ENCODE measurements at places on chromosomes 6 and 20.
A peak's percentile ranks its signal among the peaks of the same experiment; 100 is the strongest.

GRCh38 chr6:131568726-131569125 lies 4.3 kb upstream of the ARG1 start:
- no peak for DNase-seq

DNA sequence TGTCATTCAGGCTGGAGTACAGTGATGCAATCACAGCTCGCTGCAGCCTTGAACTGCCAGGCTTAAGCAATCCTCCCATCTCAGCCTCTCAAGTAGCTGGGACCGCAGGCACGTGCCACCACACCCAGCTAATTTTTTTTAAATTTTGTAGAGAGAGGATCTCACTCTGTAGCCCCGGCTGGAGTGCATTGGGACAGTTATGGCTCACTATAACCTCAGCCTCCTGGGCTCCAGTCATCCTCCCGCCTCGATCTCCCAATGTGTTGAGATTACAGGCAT lies 86.5 kb downstream of the SERAC1 start:
- no peak for DNase-seq

- DNase-seq = no peak
These were observed 532.3 kb downstream of the MAFB start for GRCh38 chr20:40156600-40157317.

- DNase-seq = no peak
These were observed 14.4 kb upstream of the RSPH3 start for GRCh38 chr6:159014406-159014805.

GRCh38 chr6:88262332-88262731 lies 96.2 kb upstream of the CNR1 start:
- no peak for DNase-seq

GRCh38 chr6:21284166-21284565 lies 309.4 kb upstream of the SOX4 start:
- DNase-seq = no peak

- DNase-seq = no peak
These were observed 555.5 kb downstream of the UTRN start for GRCh38 chr6:144840619-144841018.

DNA sequence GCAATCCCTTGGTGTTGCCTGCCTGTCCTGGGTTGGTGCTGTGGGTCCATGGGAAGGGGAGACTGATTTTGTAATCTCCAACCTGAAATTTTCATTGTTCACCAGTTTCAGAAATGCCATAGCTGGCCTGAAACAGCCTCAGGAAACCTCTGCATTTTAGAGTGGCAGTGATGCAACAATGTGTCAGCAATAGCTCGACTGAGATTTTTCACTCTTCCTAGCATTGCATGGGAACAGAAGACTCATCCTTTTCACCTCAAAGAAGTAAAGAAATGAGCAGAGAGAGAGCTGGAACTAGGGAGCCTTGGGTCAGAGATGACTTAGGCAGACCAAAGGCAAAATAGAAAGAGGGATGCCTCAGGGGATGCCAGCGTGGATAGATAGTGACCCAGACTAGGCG lies 23.7 kb upstream of the TMEM14A start:
- no peak for DNase-seq

GRCh38 chr20:58783511-58784011 lies 67.1 kb downstream of the GNAS-AS1 start:
- DNase-seq = no peak

GRCh38 chr6:30394139-30394538 lies 49.2 kb downstream of the RPP21 start:
- no peak for DNase-seq

DNA sequence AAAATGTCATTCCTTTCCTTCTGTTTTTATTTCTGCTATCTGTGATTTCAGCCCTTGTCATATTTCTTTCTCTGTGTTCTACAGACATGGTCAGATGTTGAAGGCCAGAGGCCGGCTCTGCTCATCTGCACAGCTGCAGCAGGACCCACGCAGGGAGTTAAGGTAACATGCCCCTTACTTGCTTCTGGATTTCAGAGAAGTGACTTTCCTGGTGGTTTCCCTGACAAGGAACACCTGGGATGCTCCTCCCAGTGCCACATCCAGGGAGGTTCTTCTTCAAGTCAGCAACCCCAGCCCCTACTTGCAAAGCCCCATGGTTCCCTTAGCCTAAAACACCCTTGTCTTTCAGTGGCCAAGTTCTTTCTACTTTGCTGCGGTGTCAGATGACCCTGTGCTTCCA lies 41.3 kb downstream of the CDH26 start:
- DNase-seq = no peak

GRCh38 chr6:170365593-170365992 lies 59.0 kb downstream of the FAM120B start:
- DNase-seq = no peak

DNA sequence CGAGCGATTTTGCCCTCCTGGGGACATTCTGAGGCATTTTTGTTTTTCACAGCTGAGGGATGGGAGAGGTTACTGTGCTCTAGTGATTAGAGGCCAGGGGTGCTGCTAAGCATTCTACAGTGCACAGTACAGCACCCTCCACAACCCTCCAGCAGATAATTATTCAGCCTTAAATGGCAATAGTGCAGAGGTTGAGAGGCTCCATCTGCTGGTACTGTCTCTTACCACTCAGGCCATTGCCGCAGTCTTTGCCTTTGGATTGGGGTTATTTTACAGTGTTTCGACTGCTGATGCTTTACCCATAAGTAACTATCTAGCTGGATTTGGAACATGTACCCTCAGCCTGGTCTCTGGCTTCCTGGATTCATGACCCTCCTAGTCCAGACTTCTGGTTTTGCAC lies 705.3 kb downstream of the KIF16B start:
- no peak for DNase-seq

GRCh38 chr20:57505979-57506378 lies 19.0 kb downstream of the CTCFL start:
- no peak for DNase-seq

GRCh38 chr6:142463988-142464387 lies 162.2 kb downstream of the ADGRG6 start:
- no peak for DNase-seq

DNA sequence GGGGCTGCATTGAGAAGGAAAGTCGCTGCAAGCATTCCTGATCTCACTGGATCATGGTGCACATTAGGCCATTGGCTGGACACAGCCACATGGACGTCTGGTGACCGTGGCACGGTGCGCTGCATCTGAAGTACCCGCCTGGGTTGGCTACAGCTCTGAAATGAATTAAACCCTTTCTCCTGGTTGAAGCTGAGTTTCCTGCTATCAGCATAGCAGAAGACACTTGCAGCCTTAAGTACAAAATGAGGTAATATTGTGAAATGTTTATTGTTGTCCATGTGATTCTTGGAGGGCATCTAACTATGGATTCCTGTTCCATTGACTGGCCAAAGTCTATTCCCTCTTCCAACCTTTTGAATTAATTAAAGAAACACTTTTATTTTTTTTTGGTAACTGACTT lies 89.8 kb upstream of the ADTRP start:
- DNase-seq = no peak

GRCh38 chr20:20894280-20894679 lies 181.8 kb upstream of the RALGAPA2 start:
- no peak for DNase-seq

- no peak for DNase-seq
These were observed 66.3 kb upstream of the TNFAIP3 start for GRCh38 chr6:137800762-137801161.

- DNase-seq = no peak
These were observed at the start of gene EDN3 for GRCh38 chr20:59300333-59301081. Gene EDN3 (plus strand): TSS chr20:59300611. CDS start chr20:59300813, 202 bp downstream.

GRCh38 chr6:136991646-136992045 lies 53.1 kb downstream of the IL20RA start:
- DNase-seq = no peak

DNA sequence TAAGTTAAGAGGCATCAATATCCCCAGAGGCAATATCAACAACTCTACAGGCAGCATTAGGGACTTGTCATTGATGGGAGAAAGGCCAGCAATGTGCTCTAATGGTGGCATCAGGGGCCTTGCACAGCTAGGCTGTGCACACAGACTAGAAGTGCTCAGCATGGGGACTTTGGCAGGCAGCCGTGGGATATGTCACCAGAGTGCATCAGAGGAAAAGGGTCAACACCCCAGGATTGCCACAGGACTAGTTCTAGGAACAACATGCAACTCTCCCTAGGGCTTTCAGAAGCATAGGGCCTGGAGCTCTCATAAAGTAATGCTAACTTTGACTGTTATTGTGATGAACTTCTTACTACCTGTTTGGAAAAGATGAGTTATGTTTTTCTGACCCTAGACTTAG lies 32.2 kb upstream of the OSTM1 start:
- no peak for DNase-seq

DNA sequence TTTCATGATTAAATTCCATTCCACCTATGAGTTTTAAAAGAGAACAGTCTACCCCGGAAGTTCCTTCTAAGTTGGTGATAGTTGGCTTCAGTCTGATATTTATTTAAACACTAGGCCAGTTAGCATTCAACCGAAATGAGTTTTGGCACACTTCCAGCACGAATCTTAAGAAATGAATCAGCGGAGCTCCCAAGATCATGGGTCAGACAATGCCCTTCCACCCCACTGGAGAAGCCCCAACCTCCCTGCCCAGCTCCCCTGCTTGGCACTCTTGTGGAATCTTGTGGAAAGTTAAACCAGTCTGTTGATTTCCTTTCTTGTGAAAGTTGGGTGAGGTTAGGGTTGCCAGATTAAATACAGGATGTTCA lies 64.3 kb downstream of the MKKS start:
- no peak for DNase-seq

- DNase-seq = no peak
These were observed 24.6 kb upstream of the CEP162 start for GRCh38 chr6:84251891-84252539.

DNA sequence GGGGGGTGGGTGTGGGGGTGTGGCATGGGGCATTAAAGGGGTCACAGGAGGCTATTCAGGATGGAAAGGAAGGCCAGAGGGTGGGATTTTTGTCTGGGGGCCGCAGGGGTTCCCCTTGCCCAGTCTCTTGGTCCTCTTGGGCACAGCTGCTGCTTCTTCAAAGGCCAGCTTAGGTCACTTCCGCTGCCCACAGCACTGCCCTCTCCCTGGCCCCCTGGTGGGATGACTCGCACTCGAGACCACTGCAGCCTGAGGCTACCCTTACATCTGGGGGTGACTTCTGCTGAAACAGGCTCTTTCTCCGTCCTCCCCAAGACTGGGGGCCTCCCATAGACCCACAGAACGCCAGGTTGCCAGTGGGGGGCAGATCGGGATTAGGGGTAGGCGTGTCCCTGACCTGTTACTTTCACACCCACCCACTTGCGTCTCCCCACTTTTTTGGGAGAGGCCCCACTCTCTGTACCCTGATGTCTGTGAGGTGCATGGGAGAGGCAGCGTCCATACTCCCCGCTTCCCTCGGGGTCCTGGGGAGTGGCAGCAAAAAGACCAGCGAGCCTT lies 1.3 kb downstream of the LKAAEAR1 start:
- DNase-seq = no peak

GRCh38 chr6:163288915-163289314 lies 125.6 kb upstream of the QKI start:
- no peak for DNase-seq

DNA sequence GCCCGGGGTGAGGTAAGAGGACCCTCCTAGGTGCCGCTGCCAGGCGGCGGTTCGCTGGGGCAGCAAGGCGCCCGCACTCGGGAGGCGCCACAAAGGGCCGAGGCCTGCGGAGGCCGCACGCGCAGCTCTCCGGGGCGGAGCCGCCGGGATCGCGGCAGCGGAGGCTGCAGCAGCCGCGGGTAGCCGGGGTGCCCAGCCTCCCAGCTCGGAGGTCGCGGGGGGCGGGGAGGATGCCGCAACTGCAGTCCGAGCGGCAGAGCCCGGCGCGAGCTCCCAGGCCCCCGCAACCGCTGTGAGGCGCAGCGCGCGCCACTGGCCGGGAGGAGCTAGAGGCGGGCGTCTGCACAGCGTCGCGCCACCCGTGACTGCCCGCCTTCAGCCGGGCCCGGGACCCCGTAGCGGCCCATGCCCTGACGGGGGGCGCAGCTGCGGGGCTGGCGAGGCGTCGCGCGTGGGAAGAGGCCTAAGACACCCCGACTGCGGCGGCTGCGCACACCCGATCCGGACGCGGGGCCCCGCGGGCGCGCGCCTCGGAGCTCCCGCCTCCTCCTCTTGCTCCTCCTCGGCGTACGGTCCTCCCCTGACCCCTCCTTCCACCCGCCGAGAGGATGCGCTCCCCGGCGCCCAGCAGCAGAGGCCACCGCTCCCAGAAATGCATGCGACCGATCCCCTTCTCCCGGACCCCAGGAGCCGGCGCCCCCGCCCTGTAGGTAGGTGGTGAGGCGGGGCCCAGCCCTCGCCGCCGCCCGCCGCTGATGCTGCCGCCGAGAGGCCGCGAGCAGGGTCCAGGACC lies at the start of gene NCOA7:
Gene NCOA7 (plus strand): TSS at position 603 of the 793 bp plus-strand sequence. CDS start 24,395 bp downstream, outside the sequence.
- peak; percentile 31 for DNase-seq

DNA sequence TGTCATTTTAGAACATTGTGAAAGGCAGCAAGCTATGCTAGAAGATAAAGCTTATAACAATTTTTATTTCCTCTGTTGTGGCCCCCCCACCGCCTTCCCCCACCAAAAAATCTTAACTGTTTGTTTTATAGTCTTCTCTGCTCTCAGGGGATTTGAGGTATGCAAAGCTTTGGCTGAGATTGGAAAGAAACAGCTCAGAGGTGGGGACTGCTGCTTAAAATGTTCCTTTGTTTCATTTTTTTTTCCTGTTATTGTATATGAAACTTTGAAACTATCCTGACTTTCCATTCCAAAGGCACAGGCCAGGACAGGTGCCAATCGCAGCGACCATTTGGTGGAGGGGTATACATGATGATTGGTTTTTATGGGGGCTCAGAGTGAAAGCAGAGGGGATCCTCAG lies 114.7 kb upstream of the PHACTR1 start:
- no peak for DNase-seq

GRCh38 chr20:20680991-20681508 lies 31.4 kb downstream of the RALGAPA2 start:
- DNase-seq = no peak

GRCh38 chr20:32664678-32665159 lies 9.0 kb downstream of the C20orf203 start:
- DNase-seq = no peak

DNA sequence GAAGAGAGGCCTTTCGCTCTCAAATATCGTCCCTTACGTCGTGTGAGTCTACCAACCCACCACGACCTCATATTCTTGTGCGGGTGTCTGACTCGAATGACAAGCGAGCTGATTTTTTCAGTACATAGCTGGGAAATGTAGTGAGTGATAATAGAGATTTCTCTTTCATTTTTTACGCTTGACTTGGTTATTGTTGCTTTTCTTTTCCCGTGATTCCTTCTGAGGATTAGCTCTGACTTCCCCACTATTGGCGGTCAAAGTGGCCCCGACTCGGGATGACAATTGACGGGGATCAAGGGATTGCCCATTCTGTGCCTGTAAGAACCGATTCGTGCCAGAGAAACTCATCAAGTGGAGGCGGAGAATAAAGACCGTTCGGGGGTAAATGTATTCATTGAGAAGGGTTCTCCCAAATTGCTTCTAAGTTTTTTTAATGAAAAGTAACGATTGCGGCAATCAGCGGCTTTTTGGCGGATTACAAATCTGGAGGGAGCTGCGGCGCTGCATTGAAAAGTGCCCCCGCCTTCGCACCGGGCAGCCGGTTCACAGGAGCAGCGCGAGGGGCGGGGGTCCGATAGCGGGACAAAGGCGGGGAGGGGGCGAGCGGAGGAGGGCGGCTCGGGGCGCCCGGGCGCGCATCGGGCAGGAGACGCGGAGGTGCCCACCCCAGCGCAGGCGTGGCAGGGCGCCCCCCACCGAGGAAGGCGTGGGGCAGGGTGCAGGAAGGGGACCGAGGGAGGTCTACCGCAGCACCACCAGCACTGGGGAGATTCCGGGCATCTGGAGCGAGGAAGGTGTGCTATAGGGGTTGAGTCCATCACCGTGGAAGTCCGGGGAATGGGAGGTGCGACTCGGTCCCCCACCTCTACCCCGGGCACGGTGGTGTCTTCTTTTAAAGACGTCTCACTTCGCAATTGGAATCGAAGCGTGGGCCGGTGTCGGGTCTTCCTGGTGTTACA lies 44.5 kb upstream of the OSTM1 start:
- DNase-seq = no peak
